Fibroblast of skin of left quadriceps (primary cell): ENCODE measurements at places on chromosomes 3 and 15.

DNA sequence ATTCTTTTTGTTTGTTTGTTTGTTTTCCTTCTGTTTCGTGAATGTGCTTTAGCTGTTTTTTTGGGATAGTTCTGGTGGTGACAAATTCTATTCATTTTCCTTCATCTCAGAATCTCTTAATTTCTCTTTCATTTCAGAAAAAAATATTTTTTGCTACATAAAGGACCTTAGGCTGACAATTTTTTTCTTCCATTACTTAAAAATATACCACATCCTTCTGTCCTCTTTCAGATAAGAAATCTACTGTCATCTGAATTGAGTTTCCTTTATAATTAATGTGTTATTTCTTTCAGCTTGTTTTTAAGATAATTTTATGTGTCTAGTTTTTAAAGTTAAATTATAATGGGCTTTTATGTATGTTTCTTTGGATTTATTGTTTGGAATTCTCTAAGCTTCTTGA lies 47.6 kb downstream of the IL16 start:
- no peak for DNase-seq

- DNase-seq, result no peak
These were observed 384.9 kb upstream of the RARB start for GRCh38 chr3:25043177-25043576.

DNA sequence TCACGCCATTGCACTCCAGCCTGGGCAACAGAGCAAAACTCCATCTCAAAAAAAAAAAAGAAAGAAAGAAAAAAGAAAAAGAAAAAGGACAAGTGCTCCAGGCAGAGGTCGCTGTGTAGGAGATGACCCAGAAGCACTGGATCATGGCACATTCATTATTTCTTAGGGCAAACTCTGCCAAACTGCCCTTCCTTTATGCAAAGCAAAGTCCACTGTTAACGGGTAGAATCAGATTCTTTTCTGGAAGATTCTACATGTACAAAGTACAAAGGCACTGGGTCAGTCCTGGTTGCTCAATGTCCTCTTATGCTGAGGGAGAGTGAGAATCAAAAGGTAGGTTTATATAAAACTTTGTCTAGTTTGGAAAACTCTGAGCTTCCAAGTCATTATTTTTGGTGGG lies 144.9 kb downstream of the FEZF2 start:
- DNase-seq, result no peak

DNA sequence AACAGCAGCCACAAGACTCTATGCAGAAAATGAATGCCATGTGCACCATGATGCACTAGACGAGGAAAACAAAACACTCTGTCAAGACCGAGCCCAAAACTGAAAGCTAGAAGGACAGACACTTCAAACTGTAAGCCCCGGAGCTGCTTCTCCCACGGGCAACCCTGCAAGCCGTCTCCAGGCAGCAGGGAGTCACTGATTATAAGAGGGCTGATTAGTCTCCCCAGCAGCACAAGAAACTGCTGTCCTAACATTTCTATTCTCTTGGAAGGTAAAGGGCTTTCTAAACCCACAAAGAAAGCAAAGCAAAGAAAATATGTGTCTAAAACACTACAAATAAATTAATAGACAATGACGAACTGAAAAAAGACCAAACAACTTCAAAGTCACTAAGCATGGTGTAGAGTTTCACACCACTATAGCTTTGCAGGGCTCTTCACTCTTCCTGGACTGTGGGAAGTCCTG lies 15.5 kb downstream of the TBC1D2B start:
- no peak for DNase-seq

GRCh38 chr3:71101014-71101413 lies 482.5 kb downstream of the FOXP1 start:
- no peak for DNase-seq

- DNase-seq, result no peak
These were observed 64.4 kb upstream of the SNRPA1 start for GRCh38 chr15:101359365-101359947.

DNA sequence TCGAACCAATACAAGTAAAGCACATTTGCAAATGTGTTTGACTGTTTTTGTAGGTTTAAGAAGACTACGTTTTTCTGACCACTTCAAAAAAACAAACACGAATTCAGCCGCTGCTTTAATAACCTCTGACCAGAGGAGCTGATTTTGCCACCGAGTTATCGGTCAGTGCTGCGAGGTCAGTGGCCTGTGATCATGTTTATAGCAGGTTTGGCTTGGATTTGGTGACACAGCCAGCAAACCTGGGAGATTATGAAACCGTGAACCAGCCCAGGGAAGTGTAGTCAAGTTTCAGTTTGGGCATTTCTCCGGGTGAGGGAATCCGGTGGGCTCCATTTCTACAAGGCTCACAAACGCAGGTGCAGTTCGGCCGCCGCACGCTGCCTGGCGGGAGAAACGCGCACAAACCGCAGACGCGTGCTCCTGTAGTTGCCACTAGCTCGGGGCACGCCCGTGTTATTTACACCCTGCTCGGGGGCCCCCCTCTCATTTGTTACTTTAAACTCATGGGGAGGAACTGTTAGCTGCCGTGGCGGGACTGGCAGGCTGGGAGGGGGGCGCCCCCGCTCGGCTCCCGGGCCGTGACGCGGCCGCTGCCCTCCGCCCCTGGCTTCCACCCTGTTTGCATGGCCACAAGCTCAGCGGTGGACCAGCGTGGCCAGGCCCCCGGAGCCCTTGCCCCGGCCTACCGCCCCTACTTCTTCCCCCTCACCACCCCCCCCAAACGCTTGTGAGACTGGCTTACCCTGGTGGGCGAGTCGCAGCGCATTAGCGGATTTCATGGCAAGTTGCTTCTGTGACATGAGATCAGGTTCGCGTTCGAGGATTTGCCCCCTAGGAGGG lies 13.6 kb upstream of the ONECUT1 start:
- no peak for DNase-seq

- no peak for DNase-seq
These were observed 63.7 kb downstream of the DUT start for GRCh38 chr15:48394970-48395369.

DNA sequence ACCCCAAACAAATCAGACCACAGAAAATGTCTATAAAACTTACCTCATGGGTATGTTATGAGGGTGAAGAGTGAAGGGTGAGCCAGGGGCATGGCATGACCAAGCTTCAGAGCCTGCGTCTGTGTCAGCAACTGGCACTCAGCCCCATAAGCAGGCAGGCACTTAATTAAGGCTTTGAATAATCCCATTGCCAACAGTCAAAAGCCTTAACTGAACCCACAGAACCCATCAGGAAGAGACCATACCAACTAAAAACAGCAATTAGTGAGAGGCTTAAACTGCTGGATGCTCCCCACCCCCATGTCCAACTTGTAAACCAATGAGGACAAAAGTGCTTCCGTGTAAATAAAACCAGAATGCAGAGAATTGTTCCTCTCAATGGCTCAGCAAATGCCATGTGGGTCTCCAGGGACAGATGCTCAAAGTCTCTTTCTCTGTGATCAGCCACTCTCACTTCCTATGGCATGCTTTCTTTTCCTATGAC lies 126.0 kb downstream of the MYLK start:
- no peak for DNase-seq

- peak; percentile 30 for DNase-seq
These were observed 67.2 kb upstream of the DLG1 start for GRCh38 chr3:197365586-197365985.

DNA sequence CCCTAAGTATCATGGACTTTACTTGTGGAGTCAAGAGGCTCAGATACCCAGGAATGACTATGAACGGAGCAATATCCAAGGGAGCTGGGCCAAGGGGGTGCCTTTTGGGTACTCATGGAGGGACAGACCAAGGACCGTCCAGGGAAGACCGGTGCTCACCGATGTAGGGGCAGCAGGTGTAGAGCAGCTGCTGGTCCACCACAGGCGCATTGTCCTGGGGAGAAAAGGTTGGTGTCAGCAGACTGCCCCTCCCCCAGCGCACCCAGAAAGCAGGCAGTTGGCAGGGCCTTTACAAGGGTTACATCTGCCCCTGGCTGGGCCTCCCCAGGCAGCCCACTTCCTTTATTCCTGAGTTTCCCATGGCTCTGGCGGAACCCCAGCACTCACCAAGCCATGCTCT lies 7.5 kb downstream of the CDAN1 start:
- DNase-seq, result no peak

DNA sequence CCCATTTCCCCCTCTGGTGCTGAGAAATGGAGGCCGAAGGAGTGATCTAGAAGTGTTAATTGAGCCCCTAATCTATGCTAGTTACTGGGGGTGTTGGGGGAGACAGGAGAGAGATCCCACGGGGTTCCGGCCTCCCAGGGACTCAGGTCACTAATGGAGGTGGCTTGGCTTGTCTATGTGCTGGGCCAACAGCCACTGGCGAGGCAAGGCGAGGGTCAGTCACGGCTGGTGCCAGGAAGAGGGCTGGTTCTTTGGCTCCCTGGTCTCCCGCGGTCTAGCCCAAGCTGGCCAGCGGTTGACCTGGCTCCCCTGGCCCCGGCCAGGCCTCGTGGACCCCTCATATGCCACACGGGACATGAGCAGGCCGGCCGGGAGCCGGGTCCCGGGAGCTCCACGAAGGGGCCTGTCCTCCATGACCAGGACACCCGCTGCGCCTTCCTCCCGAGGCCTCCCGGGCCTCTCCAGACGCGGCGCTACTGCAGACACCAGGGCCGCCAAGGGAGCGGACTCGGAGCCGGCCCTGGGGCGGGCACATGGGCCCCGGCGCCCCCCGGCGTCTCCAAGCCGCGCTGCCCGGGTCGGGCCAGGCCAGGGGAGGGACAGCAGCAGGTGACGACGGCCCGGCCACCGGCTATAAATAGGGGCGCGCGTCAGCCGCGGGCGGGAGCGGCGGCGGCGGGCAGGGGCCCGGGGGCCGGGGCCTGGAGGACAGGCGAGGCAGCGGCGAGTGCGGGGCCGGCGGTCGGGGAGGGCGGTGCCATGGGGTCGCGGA lies at the start of gene ALPK3:
Gene ALPK3, plus strand, starts transcription at position 663 of the 772 bp plus-strand sequence. Its CDS starts 97 bp downstream, at position 760.
- no peak for DNase-seq

DNA sequence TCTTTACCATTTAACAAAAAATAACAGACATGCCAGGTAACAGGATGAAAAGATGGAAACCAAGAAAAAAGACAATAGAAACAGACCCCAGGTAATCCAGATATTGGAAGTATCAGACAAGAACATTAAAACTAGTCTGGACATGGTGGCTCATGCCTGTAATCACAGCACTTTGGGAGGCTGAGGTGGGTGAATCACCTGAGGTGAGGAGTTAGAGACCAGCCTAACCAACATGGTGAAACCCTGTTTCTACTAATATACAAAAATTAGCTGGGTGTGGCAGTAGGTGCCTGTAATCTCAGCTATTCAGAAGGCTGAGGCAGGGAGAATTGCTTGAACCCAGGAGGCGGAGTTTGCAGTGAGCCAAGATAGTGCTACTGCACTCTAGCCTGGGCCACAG lies 40.6 kb downstream of the ACAD9 start:
- no peak for DNase-seq

DNA sequence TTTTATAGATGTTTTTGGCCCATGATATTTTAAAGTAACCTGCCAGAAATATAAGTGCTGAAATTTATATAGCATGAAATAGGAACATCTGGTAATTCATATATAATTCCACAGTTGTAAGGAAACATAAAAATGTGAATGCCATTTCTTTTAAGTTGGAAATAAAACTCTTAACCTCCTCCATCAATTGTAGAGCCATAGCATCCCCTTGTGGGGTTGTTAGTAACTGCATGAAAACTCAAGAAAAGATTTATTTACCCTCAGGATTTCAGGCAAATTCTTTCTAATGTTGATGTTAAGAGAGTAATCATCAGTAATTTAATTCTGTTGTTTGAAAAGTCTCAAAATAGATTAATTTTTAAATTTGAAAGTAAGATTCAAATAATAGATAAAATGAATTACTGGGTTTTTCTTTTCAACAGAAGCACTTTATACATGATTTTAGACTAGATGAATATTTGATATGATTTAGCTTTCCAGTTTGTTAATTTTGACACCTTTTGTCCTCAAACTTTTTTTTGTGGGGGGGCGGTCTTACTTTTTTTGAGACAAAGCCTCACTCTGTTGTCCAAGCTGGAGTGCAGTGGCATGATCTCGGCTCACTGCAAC lies 74.7 kb downstream of the RASA2 start:
- peak; percentile 44 for DNase-seq

GRCh38 chr15:38611228-38611627 lies 46.6 kb upstream of the RASGRP1 start:
- no peak for DNase-seq

DNA sequence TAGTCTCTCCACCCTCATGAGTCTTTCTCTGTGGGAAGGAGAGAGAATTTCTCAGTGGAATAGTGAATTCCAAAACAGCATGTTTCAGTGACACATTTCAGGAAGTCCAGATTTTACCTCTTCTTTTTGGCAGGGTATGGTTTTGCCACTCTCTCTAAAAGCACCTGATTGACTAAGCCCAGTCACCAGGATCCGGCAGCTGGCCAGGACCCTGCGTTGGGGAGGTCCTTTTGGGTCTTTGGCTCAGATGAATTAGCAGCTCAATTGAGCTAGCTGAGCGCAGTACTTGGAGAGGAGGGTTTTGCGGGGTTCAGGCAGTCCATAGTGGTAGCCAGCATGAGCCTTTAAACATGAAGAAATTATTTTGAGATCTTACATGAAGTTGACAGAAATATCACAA lies 548.2 kb downstream of the PDCD6IP start:
- no peak for DNase-seq

DNA sequence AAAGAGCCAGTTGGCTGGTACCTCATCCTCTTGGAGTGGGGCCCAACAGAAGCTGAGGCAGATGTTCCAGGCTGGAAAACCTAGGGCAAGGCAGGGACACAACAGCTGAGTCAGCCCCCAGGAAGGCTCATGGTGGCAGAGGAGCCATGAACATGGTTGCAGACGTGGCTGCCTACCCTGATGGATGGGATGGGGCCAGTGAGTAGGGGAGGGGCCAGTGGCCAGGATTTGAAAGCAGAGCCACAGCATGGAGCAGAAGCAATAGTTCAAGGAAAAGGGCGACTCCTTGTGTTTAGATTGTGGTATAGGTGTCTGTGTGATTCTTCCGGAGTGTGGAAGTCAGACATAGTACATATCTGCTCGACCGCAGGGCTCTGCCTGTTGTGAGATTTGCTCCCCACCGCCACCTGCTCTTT lies 24.2 kb downstream of the PXYLP1 start:
- no peak for DNase-seq

GRCh38 chr15:85763157-85763556 lies 31.6 kb downstream of the KLHL25 start:
- no peak for DNase-seq

- DNase-seq, result no peak
These were observed 94.1 kb downstream of the RAB11A start for GRCh38 chr15:65963358-65963757.

GRCh38 chr3:44412365-44412764 lies 65.1 kb downstream of the ZNF445 start:
- no peak for DNase-seq

DNA sequence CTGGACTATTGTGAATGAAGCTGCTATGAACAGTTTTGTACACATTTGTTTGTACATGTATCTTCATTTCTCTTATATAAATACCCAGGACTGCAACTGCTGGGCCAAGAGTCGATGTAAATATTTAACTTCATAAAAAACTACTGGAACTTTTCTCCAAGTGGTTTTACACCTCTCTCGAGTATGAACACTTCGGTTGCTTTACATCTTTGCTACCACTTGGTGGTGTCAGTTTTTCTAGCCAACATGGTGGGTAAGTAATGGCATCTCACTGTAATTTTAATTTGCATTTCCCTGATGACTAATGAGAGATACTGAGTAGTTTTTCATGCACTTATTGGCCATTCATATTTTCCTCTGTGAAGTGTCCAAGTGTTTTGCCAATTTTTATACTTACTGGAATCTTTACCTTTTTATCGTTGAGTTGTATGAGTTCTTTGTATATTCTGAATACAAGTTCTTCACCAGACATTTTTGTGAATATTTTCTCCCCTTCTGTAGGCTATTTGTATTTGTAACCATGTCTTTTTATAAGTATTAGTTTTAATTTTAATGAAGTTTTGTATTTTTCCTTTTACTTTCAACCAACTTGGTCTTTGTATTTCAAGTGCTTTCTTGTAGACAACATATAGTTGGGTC lies 44.4 kb downstream of the PCOLCE2 start:
- peak; percentile 30 for DNase-seq
